ENCODE measurements at places on chromosomes 3 and 15.
A peak's percentile ranks its signal among the peaks of the same experiment; 100 is the strongest.

DNA sequence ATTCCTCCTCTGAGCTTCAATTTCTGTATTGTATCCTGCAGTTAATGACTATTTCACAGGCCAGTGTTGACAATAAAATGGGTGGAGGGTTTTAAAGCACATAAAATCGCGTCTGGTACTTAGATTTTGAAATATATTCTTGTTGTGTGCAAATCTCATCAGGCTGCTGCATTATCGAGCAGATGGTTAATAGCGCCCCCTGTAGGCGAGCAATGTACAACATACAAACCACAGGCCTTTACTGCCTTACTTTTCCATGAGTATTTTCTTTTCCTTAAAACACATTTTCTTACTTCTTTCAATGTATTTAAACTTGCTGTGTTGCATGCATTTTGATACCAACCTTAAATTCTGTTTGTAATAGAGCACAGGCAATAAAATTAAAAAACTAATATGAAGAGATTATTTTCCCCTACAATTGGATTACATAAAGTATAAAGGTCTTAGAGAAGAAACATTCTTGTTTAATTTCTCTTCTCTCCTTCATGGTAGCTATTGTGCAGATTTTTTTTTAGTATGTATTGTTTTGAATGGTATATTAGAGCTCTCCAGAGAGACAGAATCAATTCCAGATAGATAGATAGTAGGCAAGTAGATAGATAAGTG, 608.4 kb downstream of the CADM2 start:
- peak; percentile 51 for DNase-seq

GRCh38 chr15:63971427-63971805, 74.9 kb downstream of the DAPK2 start:
- peak; percentile 75 for DNase-seq

- no peak for DNase-seq
Measured at GRCh38 chr3:138378331-138378730, 30.0 kb downstream of the MRAS start.

DNA sequence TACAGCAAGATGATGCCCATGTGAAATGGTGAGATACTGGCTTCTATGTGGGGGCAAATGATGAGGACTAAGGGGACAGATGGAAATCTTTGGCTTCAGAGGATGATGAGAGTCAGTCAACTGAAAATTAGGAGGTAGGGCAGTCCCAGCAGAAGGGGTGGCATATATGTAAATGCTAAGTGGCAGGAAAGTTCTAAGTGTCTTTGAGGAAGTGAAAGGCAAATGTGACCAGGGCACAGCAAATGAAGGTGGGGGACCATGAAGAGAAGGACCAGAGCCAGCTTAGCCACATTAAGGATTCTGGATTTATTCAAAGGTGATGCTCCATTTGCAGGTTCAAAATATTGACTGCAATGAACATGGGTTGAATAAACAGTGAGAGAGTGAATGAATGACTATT, 29.2 kb upstream of the LIMD1 start:
- DNase-seq, result no peak

DNA sequence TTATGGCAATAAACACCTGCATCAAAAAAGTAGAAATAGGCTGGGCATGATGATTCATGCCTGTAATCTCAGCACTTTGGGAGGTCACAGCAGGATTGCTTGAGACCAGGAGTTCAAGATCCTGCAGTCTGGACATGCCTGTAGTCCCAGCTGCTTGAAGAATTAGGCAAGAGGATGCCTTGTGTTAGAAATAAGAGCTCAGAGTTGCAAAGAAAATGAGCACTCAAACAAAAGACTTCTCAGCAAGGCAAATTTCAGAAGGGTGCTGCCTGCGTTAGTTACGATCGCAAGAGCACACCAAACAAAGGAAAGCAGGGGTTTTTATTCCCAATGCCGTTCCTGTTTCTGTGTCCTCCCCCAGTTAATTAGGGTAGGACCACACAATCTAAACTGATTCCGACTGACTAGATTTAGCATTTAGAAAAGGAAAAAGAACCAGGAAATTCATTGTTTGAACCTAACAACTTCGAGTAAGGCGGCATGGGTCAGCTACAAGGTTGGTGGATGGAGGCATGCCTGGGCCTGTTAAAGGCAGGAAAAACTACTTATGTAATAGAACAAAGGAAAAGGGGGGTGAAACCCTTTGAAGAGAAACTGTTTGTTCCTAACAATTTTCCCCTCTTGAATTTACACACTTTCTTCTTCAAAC, 55.5 kb downstream of the DLG1 start:
- no peak for DNase-seq

- DNase-seq, result no peak
Measured at GRCh38 chr3:72454441-72454840, 393.8 kb downstream of the SHQ1 start.

GRCh38 chr3:132404276-132404675, 13.0 kb upstream of the DNAJC13 start:
- no peak for DNase-seq

Data from activated naive CD4-positive, alpha-beta T cell treated with anti-CD3 and anti-CD28 coated beads for 36 hours (primary cell).